ENCODE measurements at places on chromosomes 16 and 17.
A peak's percentile ranks its signal among the peaks of the same experiment; 100 is the strongest.

DNA sequence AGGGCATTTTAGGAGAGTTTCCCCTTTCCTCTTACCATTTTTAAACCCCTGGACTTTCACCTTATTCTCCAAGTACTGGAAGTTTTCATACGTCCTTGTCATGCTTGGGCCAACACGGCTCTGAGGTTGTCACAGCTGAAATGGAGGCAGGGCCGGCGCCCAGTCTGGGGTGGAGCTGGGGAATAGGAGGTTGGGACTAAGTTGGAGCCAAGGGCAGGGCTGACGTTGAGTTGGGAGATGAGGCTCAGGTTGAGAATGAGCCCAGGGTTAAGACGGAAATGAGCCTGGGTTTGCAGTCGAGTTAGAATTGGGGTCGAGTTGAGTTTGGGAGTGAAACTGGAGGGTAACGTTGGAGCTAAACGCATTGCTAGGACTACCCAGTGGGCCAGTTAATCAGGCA is 1.3 kb downstream of the CLEC10A start:
- DNase-seq, result no peak

GRCh38 chr17:149897-150584 is 12.7 kb downstream of the SCGB1C2 start:
- no peak for DNase-seq

GRCh38 chr17:70774339-70775117 is 605.2 kb downstream of the KCNJ2 start:
- DNase-seq, result no peak

GRCh38 chr16:19926449-19927390 is 42.1 kb upstream of the GPRC5B start:
- DNase-seq, result no peak

DNA sequence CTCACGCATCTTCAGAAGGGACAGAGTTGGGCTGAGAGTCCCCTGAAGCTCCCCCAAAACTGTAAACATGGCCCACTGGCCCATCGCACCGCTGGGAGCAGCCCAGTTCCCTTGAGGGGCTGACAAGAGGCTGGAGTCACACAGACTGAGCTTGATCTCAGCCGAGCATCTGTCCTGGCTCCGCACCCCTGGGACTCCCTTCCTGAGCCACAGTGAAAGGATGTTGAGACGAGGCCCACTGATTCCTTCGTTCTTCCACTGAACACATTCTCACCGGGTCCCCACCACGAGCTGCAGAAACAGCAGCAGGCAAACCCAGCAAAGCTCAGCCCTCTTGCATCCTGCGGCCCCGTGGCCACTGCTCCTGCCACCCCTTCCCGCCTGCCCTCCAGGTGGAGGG is 145.9 kb upstream of the CIBAR2 start:
- DNase-seq, result no peak

- DNase-seq, result no peak
Observed at GRCh38 chr17:55265311-55266021, 706 bp downstream of the HLF start.

- no peak for DNase-seq
Observed at GRCh38 chr17:63293323-63294075, 152.6 kb downstream of the CYB561 start.

DNA sequence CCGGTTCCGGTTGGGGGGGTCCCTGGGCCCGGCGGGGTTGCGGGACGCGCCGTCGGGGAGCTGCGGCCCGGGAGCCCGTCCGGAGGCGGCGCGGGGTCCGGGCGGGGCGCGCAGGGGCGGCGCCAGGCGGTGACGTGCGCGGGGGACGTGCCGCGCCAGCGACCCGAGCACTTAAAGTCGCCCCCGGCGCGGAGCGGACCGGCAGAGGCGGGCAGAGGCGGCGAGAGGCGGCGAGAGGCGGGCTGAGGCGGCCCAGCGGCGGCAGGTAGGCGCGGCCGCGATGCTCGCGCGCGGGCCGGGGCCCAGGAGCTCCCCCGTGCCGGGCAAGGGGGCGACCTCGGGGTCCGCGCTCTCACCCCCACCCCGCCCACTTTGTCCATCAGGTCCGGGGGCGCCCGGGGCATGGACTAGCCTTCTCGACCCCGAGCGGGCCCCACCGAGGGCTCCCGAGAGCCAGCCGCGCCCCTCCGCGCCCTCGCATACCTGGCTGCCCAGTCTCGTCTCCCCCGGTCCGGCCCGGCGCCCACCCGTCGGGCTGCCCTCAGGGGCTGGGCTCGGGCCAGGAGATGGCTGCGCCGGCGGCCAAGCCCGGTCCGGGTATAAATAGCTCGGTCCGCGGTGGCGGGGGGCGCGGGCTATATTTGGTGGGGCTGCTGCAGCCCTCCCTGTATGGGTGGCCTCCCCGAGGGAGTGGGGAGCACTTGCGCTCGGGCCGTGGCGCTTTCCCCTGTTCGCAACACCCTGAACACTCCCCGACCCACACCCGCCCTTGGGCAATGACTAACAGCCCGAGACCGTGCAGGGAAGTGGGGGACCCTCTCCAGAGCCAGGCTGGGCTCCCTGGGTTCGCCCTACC is at the start of gene SLC16A3:
TSS of gene SLC16A3 (plus strand) at position 201 of the 856 bp plus-strand sequence. CDS start 6,967 bp downstream, outside the sequence.
- peak; percentile 81 for DNase-seq

DNA sequence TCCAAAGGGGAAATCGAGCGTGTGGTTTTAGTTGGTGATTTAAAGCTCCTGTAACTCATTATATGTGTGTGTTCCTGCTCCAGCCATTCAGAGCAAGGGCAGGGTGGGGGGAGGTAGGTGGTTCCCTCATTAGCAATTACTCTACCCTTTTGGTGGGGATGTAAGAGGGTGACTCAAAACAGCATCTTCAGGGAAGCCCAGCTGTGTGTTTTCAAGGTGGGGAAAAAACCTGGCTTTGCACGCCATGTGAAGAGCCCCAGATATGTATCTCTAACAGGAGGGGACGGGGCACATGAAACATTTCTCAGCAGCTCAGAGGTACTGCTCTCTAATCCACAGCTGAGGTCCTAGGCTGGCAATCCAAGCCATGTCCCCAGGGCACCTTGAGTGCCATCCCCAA is 241.3 kb upstream of the ZFHX3 start:
- DNase-seq, result no peak

- DNase-seq, result no peak
Observed at GRCh38 chr16:2154533-2155090, 970 bp upstream of the TRAF7 start.

- no peak for DNase-seq
Observed at GRCh38 chr16:83630979-83631378, 176.8 kb upstream of the HSBP1 start.

DNA sequence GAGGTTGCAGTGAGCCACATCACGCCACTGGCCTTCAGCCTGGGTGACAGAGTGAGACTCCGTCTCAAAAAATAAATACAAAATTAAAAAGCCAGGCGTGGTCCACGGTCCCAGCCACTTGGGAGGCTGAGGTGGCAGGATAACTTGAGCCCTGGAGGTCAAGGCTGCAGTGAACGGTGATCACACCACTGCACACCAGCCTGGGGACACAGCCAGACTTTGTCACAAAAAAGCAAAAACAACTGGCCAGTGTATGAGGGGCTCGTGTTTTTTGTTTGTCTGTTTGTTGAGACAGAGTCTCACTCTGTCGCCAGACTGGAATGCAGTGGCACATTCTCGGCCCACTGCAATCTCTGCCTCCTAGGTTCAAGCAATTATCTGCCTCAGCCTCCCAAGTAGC is 1.2 kb upstream of the UBB start:
- DNase-seq, result no peak

DNA sequence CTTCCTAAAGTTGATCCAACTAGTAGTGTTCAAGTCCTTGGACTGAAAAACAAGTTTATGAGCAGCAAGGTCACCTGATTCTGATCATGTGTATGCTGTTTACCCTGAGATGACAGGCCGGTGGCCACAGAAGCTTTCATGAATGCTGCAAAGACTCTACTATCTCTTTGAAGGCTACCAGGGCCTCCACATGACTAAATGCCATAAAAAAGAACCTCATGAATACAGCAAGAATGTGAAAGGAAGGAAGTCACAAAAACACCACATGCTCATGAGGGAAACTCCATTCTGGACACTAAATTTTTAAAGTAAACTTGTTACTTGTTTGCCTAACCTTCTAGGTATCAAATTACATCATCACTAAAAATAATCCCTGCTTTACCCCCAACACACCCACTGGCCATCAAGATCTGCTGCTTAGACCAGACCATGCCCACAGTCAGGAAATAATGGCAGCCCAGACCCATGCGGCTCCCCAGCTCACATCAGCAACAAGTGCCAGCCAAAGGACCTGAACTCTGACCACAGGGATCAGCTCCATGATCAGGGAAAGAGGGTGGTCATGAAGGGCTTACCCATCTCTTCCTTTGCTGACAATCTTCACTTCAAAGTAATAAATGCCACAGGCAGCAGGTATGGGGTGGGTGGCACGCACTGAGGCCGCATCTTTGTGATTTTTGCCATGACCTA is 1.4 kb downstream of the RANBP10 start:
- DNase-seq, result no peak

DNA sequence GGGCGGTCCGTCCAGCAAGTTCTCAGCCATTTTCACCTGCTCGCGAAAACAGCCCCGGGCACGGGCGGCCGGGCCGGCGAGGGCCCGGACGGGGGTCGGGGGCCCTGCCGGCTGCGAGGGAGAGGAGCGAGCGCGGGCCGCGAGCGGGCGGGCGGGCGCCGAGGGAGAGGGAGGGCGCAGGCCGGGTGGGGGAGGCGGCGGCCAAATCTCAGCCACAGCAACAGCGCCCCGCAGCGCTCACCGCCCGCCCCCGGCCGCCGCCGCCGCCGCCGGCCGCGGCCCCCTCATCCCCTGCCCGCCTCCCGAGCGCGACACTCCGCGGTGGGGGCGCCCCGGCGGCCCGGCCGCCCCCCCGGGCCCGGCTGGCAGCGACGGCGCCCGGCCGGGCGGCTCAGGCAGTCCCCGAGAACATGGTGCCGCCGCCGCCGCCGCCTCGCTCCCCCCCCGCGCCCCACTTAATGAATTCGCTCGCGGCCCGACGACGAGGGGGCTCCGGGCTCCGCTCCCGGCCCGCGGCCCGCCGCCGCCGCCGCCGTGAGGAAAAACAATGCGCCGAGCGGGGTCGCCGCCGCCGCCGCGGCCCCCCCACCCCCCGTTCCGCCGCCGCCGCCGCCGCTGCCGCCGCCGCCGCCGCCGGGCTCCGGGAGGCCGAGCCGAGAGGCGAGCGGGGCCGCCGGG is 487 bp downstream of the CREBBP start:
- peak; percentile 45 for DNase-seq

DNA sequence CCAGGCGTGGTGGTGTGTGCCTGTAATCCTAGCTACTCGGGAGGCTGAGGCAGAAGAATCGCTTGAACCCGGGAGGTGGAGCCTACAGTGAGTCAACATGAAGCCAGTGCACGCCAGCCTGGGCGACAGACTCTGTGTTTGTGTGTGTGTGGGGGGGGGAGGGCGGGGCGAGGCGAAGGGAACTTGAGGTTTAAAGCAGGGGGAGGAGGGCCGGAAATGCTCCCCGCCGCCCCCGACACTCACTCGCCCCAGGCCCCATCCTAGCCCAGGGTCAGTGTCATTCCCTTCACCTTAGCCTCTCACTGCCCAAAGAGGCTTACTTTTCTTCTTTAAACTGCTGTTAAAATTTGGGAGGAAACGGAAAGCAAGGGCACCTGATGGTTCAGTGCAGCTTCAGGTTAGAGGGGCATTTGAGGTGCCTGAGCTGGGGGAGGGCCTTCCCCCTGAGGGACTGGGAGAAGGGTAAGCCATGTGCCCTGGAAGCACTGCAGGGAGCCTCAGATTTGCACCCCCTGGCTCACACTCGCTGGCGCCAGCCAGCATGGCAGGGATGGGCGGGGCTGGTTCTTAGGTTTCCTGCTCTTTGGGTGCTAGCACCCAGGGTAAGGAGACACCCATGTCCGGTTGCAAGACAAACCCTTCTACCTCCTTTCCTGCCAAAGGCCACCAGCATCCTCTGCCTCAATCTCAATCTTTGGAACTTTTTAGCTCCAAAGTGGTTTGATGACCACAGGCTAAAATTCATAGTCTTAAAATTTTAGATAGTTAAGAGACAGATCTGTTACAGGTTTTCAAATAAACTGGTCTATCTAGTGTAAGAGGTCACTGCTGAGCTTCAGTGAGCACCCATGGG is 2.2 kb upstream of the LIMD2 start:
- peak; percentile 30 for DNase-seq

DNA sequence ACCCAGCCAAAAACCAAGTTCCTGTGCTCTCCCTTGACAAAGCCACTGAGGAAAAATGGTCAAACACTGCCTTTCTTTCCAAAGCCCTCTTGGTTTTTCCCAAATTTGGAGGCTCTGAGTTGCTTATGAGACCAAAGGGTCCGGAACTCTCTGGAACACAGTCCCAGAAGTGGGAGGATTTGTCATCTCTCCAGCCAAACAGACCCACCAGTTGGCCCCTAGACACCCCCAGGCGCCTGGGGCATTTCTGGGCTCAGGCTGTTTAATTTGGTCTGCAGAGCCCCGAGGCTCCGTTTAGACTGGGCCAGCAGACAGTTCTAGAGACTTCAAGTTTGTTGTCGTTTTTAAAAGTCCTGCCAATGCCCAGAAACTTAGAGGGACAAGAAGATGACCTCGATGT is 239.1 kb downstream of the SEC14L1 start:
- no peak for DNase-seq

DNA sequence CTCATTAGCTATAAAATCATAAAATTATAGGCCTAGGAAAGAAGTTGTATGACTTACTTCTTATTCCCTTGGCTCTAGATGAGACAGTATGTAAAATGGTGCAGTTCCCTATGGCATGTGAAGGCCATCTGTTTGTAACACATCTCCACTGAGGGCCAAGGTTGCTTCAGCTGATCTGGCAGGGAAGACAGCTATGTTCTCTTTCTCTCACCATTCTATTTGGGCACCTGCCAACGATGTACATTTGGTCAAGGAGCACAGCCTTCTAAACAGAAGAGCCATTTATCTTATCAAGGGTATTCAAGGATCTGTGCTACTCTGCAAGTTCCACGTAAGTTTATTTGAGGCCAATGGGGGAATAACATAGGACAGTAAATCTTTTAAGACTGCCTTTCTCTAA is 129.8 kb upstream of the TOM1L1 start:
- DNase-seq, result no peak

DNA sequence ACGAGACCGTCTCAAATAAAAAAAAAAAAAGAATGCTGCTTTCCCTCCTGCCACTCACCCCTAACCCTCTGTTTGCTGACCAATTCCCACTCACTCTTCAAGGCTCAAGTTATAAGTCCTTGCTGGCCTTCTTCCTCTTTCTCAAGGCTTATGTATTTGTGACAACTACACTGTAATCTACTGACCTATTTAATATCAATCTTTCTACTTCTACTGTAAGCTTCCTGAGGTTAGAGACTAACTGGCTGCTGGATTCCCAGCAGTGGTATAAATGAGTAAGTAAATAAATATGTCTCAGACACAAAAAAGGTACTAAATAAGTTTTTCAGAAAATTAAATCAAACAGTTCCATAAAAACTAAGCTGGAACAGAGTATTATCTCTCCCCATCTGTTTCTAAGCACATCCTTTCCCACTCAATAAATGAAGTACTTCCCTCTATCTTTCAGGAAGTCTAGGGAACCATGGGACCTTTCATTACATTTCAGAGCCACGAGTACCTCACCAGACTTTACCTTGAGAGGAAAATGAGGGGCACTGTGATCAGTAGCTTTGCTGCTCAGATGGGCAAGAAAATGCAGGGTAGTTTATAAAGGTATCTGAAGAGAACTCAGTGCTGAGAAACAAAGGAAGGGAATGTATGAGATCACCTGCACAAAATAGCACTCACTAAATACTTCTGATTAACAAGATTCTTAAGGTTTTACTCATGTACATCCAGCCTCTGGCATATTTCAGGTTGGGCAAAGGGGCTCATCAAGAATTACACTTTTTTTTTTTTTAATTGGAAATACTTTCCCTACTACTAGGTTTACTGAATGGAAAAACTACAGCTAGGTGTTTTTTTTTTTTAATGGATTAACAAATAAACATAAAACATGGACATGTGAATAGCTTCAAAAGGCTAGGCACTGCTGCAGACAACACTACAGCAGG is 10.8 kb downstream of the SSH2 start:
- DNase-seq, result no peak

- no peak for DNase-seq
Observed at GRCh38 chr17:81713556-81714411, 1.7 kb downstream of the SLC25A10 start.
